ENCODE measurements at places on chromosomes 16 and 17.

DNA sequence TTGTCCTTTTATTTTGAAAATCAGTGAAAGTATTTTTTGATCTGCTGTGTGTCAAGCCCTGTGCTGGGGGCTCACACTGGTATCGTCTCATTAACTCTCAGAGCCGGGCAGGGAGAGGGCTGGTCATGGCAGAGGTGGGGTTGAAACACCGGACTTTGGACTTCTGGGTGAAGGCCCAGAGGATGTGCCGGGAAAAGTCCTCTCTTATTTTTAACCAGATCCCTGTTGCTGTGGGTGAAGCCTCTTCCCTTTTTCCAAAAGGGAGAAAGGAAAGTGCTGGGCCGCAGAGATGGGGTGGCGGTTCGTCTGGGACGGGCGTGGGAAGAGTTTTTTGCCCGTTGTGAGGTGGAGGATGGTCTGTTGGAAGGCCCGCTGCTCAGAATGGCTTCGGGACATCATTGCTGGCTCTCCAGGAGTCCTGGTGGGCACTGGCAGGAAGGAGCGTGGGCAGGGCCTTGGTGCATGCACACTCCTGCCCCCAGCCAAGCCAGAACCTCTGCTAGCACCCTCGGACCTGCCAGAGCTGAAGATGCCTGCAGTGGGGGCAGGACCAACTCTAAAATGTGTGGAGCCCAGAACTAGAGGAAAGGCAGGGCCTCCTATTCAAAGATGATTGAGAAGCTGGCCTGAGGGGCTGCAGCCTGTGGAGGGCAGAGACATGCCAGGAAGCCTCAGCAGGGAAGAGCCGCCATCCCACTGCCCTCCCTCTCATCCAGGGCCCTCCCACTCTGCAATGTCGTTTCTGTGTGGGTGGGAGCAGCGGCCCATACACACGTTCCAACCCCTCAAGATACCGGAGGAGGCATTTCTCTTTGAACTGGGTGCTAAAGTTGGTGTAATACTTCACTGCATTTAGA lies 213.2 kb downstream of the CCDC182 start:
- no peak for DNase-seq

DNA sequence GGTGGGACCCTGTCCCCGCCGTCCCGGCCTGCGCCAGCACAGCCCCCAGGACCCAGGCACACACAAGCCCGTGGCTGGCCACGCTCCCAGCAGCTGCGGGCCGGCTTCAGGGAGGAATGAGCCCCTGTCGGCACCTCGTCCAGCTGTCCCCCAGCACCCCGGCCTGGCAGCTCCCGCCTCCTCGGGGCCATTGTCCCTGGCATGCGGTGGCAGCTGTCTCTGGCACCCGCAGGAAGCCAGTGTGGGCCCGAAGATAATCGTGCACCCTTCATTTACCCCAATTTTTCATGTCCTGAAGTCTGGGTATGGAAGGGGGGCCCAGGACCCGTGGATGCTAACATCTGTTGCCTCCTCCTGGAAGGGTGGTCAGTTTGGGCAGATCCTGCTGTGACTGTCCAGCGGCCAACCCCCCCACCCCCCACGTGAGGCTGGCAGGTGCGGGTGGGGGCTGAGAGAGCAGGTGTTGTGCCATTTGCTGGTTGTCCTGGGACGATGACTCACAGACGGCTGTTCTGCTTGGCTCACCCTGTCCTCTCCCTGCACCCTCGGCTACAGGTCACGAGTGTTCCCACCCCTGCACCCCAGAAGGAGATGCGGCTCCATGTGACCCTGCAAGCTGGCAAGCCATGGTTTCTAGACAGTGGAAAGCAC lies 4.0 kb upstream of the LMF1 start:
- no peak for DNase-seq

DNA sequence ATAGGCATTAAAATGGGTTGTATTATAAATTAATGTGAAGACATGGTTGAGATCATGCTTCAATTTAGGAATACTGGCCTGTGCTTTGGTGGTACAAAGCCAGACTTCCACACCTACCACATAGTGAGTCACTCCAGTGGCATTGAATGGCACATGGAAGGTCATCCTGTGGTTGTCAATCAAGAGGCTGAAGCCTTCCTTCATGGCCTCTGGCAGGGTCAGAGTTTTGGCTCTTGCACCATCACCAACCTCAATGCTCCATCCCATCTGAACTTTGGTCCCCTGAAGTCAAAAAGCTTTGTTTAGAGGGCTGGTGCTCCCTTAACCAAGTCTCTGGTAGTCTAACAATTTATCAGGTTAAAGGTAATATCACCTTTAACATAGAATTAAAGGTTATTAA lies 6.1 kb downstream of the ZP2 start:
- no peak for DNase-seq

DNA sequence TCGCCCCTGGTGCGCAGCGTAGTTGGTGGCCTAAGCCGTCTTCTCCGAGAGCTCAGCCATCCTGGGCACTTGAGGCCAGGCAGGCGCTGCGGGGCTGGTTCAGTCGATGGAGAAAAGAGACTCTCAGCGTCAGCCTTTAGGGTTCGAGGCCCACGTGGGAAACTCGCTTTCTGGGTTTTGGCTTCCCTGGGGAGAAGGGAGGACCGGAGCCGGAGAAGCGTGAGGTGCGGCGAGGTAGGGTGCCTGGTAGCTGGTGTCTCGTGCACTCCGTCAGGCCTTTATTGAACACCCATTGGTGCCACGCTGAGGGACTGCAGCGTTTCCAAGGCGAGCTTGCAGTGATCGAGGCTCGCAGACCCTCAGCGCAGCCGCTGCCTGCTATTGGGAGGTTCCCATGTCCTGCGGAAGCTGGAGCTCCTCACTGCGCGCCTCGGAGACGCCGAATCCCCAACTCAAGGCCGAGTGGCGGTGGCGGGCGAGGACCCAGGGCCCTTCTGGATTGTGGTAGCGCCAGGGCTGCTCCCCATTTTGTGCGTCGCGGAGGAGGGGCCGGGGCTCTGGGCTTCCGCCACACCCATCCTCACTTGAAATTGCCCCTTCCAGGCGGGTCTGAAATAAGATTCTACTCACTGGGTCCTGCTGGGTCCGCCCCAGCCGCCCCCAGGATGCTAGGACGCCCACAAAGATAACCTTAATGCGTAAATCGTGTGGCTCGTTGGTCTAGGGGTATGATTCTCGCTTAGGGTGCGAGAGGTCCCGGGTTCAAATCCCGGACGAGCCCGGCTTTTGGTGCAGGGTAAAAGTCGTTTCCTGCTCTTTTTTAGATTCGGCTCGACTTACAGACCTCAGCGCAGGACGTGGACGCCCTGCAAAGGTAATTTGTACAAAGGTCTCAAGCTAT lies 1.2 kb downstream of the OR1F1 start:
- DNase-seq, result peak; percentile 75

GRCh38 chr16:11456741-11457140 lies 111.5 kb downstream of the RMI2 start:
- no peak for DNase-seq

GRCh38 chr17:50715471-50715870 lies 3.9 kb upstream of the LUC7L3 start:
- no peak for DNase-seq

- peak; percentile 82 for DNase-seq
These were observed at the start of gene MRC2 for GRCh38 chr17:62627219-62627903. TSS of gene MRC2 (plus strand) at chr17:62627670. CDS start at chr17:62627803, 133 bp downstream.

DNA sequence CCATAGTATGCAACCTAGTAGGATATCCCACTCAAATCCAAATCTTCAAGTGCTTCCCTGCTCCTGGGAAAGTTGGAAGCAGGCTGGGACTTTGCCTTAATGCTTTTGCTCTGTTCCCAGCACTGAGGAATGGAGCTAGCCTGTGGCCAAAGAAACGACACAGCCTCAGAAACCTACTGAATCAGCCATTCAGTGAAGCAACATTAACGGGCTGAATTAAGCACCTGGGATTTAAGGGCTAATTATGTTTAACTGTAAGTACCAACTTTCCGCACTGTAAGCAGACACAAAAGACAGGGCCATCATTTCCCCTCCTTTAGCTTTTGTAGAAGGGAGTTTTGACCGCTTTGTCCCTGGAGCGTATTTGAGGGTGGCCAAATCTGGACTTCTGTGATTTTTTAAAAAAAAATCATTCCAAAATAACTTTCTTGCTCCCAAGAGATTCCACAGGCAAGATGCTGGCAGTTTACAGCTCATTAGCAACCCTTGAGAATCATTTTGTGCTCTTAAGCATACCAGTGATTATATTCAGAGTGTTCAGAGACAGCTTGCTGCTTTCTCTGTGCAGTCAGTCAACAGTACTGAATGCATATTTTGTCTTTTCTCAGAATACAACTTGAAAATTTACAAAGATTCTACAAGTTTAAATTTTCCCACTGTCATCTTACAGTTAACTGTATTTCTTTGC lies 17.6 kb upstream of the NOL11 start:
- no peak for DNase-seq

GRCh38 chr17:50198026-50198669 lies 3.3 kb downstream of the COL1A1 start:
- DNase-seq, result peak; percentile 60

- peak; percentile 13 for DNase-seq
These were observed 95.7 kb downstream of the KANSL1 start for GRCh38 chr17:46097497-46097896.

DNA sequence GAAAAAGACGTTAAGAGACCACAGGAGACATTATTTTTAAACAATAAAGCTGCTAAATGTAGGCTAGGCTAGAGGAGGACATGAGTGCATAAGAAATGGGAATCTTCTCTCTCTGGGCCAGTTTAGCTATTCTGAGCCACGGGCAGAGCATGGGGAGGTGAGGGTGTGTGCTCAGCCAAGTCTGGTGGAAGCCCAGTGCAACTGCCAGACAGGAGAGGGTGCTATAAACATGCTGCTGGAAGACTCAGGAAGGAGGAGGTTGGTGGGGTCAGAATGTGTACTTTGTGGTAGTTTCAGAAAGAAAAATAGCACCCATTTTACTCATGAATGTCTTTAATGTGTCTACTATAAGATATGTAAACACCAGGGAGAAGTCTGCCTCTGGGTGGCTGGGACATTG lies 5.9 kb upstream of the SDK2 start:
- DNase-seq, result no peak

DNA sequence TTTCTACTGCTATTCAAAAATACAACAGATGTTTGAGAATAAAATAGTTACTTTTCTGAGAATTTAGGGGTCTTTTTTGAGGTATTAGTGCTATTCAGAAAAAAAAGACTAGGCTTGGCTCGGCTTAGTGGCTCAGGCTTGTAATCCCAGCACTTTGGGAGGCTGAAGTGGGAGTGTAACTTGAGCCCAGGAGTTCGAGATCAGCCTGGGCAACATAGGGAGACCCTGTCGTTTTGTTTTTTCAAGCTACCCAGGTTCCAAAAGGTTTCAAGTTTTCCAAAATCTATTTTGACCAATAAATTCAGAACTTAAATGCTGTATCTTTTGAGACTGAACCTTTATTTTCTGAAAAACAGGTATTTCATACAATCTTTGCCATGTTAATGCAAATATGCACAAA lies 3.2 kb upstream of the ARL6IP1 start:
- no peak for DNase-seq

DNA sequence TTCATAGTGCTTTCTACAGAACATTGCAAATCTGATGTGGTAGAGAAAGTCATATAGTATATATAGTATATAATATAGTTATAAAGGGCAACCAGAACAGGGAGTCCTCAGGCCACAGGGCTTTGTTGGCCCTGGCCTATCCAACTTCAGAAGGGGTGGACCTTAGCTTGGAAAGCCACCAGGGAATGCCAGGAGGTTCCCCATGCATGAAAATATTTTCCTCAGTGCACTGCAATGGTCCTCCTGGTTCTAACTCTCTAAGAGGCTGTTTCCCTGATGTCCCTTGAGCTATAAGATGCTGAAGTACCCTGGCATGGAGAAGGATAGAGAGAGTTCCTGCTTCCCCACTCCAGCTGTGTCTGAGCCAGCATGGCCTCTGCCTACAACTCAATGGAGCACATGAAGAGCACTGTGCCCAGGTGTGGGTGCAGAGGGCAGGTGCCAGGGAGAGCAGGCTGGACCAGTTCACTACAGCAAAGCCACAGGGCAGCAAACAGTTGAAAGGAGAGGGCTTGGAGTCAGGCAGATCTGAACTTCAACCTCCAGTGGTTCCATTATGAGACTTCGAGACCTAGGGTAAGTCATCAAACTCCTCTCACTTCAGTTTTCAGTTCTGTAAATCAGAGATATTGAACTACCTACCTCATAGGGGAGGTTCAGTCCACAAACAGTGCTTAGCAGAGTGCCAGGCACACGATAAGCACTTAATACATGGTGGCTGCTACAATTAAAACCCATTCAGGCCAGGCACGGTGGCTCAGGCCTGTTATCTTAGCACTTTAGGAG lies 183.1 kb downstream of the SALL1 start:
- DNase-seq, result no peak

- peak; percentile 87 for DNase-seq
These were observed 2.8 kb downstream of the CDH13 start for GRCh38 chr16:82629441-82630027.
